Non-pigmented ciliary epithelial cell (primary cell): ENCODE measurements at places on chromosomes 16 and 17.

GRCh38 chr16:26885674-26886073 is 181.1 kb upstream of the C16orf82 start:
- DNase-seq = no peak

- DNase-seq = no peak
These were observed 104.4 kb upstream of the CLEC3A start for GRCh38 chr16:77917971-77918370.

GRCh38 chr17:44086364-44087311 is 16.1 kb downstream of the G6PC3 start:
- DNase-seq = peak; percentile 69

GRCh38 chr17:47695429-47696376 is 1.7 kb downstream of the TBKBP1 start:
- no peak for DNase-seq

GRCh38 chr16:84547546-84548061 is 43.1 kb upstream of the MEAK7 start:
- no peak for DNase-seq

DNA sequence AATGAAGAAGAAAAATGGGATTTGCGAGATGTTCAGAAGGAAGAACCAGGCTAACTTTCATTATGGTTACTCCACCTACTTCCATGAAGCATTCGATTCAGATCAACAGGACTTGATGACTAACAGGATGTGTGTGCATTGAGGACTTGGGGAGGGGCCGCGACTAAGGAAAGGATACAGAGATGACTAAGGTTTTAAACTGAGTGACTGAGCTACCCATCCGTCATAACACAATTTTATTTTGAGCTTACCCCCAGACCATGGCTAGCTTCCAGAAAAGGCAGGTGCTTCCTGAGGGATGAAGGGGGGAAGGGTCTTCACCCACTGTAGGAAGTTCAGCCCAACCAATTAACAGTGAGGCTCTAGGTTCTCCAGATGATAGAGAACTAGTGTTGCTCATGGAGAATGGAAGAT is 2.5 kb upstream of the CDYL2 start:
- peak; percentile 60 for DNase-seq

DNA sequence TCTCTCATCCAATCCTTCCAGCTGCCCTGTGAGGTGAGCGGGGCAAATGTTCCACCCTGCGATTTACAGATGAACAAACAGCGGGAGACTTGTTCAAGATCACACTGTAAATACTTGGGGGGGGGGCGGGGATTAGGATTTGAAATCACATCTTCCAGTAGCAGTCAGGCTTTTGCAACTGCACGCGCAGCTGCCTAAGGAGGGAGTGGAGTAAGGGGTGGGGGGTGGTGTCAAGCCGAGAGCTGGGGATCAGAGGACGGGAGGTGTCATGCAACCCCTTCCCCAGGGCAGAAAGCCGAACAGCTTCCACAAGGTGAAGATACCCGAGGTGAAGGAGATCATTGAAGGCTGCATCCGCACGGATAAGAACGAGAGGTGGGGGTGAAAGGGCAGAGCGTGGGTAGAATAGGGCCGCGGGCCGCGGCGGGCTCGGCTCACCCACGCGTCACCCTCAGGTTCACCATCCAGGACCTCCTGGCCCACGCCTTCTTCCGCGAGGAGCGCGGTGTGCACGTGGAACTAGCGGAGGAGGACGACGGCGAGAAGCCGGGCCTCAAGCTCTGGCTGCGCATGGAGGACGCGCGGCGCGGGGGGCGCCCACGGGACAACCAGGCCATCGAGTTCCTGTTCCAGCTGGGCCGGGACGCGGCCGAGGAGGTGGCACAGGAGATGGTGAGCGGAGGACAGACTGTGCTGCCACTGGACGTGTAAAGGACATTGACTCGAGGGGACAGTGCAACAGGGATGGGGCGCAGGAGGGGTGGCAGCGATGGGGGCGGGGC is 4.6 kb downstream of the WNK4 start:
- DNase-seq = no peak
